HuH-7 (cell line): ENCODE measurements at places on chromosomes 12 and 14.

DNA sequence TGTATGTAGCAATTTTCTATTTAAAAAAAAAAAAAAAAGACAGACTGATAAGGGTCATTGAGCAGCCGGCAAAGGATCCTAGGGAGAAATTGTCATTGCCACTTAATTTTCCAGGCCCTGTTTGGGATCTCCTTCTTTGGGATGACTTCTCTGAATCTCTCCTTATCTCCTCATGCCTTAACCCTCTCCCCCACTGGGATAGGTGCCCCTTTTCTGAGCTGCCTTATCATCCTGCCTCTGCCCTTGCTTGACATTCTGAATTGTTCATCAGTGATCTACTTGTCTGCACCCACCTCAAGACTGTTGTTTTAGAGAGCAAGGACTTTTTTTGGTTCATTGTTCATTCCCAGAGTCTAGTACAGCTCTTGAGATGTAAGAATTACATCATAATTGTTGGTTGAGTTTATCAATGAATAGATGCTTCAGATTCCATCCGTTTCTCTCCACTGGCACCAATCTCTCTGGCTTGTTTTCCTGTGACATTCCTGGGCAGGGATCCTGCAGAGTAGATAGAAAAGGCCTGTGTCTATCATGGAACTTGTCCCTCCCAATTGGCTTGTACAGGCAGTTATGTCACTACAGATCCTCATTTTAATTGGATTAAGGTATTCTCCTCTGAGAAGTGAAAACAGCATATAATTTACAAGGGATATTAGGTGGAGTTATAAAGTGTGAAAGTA lies 42.6 kb downstream of the SOCS2 start:
- no peak for DNase-seq

- no peak for DNase-seq
These were observed 13.8 kb downstream of the TAOK3 start for GRCh38 chr12:118358612-118359540.

DNA sequence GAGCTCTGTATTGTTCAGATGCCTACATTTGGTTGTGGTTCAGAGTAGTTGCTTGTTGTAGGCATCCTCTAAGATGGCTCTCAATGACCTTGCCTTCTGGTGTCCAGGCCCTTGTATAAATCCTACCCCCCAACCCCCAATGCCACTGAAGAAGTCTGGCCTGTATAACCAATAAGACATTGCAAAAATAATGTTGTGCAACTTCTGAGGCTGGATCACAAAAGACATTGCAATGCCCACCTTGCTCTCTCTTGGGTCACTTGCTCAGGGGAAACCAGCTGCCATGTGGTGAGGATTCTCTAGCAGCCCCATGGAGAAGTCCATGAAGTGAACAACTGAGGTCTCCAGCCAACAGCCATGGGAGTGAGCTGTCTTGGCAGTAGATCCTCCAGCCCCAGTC lies 234.0 kb upstream of the TBX3 start:
- DNase-seq = no peak

- DNase-seq = no peak
These were observed 12.1 kb downstream of the CSRP2 start for GRCh38 chr12:76866726-76867125.

DNA sequence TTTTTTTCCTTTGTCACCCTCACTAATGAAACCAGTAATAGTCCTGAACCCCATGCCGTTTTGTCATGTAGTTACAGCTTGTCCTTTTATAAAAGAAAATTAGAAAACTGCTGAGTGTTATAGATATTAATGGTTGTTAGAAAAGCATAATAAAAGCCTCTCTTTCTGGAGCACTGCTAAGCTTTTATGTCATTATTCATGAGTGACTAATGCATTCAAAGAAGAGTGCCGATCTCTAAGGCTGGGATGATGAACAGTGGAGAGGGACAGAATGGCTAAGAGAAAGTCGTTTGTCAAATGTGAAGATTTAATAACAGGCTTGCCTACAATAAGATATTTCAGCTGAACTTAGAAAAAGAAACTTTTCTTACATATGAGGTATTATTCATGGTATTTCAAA lies 121.6 kb downstream of the MGAT4C start:
- DNase-seq = no peak

- DNase-seq = no peak
These were observed 15.0 kb downstream of the CEP170B start for GRCh38 chr14:104879983-104880565.

GRCh38 chr12:107845226-107845979 lies 70.9 kb downstream of the ASCL4 start:
- no peak for DNase-seq

GRCh38 chr12:69239922-69240630 lies 707 bp downstream of the CPSF6 start:
- peak; percentile 20 for DNase-seq

- no peak for DNase-seq
These were observed 28.5 kb downstream of the PAWR start for GRCh38 chr12:79662046-79662811.

- no peak for DNase-seq
These were observed 198.0 kb downstream of the CACNA1C start for GRCh38 chr12:2250797-2251196.

DNA sequence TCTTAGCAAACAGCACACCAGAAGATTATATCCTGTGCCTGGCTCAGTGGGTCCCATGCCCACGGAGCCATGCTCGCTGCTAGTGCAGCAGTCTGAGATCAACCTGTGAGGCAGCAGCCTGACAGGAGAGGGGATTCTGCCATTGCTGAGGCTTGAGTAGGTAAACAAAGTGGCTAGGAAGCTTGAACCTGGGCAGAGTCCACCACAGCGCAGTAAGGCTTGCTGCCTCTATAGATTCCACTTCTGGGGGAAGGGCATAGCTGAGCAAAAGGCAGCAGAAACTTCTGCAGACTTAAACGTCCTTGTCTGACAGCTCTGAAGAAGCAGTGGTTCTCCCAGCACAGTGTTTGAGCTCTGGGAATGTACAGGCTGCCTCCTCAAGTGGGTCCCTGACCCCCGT lies 210.3 kb downstream of the RMST start:
- DNase-seq = no peak

- DNase-seq = no peak
These were observed 645 bp downstream of the JDP2 start for GRCh38 chr14:75428230-75429104.

- DNase-seq = no peak
These were observed 64.8 kb downstream of the HECTD4 start for GRCh38 chr12:112317481-112317880.

DNA sequence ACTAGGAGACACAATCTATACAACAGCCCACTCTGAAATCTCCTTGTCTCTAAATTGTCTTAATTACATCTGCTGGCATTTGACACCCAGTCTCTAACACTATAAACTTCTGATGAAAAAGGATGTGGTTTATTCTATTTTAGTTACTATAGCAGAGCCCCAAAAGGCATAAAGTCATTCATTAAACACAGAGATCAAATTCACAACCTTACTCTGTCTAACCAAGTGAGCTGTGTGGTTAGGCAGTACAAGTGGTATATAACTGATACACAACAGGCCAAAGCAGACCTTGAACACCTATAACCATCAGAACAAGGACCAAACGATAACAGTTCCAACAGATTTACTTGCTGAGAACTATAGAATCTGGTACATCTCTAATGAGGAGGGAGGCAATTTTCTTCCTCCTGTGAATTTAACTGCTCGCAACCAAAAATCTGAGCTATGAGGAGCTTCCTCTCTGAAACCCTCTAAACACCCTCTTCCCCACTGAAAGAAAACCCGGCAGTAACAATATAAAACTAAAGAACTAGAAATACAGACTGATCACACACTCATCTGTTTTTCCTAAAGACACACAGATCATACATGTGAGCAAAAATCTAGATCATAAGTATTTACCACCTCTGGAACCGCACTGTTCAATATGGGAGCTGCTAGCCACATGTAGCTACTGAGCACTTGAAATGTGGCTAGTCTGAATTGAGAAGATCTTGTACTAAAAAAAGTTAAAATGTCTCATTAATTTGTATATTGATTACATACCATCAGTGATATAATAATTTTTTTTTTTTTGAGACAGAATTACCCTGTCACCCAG lies 17.7 kb downstream of the SPPL3 start:
- DNase-seq = no peak

DNA sequence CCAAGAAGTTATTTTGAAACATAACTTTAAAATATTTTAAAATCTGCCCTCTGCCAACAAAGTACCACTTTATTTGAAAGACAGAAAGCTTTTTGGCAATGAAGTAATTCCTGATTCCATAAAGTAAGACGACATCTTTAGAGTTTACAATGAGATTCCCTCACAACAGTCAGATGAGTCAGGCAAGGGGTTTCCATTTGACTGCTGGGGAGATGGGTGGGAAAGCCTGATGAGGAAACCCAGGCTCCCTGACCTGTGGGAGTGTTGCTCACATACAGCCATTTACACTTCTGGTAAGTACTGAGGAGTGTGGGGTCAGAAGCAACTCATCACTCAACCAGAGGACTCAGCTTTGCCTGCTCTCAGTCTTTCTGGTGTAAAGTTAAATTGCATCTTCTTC lies 10.2 kb downstream of the KITLG start:
- no peak for DNase-seq

DNA sequence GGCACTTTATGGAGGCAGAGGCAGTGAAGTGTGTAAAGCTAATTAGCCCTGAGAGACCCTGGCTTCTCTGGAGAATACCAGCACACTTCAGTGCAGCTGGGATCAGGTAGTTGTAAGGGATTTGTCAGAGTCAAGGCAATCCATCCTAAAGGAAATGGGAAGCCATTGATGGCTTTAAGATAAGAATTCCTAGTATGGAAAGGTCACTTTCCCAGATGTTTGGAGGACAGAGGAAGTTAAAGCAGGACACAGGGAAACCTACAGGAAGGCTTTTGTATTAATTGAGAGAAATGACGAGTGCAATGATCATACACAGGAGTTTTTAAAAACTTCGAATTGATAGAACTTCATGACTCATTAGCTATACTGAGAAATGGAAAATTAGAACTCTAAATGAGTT lies 254.4 kb downstream of the SLC16A7 start:
- no peak for DNase-seq

GRCh38 chr14:30630248-30630647 lies 8.1 kb downstream of the SCFD1 start:
- DNase-seq = no peak

- DNase-seq = no peak
These were observed 6.2 kb downstream of the APAF1 start for GRCh38 chr12:98651328-98651727.

DNA sequence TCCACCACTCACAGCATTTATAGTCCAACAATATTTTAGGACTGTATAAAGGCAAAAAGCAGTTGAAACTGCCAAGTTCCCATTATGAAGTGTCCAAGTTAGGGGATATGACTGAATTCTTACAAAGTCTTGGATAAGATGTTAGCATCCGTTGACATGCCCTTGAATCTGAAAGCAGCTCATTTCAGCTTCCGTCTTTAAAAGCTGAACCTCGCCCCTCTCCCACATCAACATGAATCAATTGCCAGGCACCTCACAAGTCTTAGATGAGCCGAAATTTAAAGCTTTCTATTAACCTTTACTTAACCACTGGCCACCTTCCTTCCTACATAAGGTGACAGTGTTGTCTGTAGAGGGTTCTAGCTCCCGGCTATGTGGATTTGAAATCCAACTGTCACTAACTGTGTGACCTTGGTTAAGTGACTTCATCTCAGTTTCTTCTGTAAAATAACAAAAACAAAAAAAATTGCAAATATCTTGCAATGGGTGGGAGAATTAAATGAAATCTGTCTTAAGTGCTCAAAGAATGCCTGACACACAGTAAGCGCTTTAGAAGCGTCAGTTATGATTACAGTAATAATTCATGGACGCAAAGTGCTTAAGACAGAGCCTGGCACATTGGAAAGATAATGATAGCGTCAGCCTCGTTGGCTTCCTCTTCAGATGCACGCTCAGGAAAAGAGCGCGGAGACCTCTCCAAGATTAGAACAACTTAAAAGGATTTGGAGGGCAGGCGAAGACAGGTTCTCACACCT lies 1.2 kb downstream of the PPP1CC start:
- DNase-seq = no peak

- DNase-seq = no peak
These were observed 8.0 kb upstream of the MYH7 start for GRCh38 chr14:23443411-23443812.

DNA sequence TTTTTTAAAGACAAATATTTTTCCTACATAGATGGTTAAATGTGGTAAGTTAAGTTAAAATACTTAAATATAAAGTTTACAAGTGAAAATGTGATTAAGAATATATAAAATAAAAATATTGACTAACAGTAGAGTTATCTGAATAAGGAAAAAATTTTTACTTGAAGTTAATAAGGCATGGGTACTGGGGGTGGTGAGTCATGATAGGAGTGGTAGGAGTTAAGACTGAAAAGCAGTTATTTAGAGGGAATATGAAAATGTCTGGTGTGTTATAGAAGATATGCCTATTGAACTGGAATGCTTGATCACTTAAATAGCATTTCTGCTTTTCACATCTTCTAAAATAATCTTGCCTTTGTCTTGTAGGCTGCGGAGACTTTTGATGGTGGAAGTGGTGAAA lies 68.7 kb downstream of the CCDC91 start:
- no peak for DNase-seq

GRCh38 chr12:132831771-132832170 lies 3.1 kb upstream of the GOLGA3 start:
- no peak for DNase-seq

DNA sequence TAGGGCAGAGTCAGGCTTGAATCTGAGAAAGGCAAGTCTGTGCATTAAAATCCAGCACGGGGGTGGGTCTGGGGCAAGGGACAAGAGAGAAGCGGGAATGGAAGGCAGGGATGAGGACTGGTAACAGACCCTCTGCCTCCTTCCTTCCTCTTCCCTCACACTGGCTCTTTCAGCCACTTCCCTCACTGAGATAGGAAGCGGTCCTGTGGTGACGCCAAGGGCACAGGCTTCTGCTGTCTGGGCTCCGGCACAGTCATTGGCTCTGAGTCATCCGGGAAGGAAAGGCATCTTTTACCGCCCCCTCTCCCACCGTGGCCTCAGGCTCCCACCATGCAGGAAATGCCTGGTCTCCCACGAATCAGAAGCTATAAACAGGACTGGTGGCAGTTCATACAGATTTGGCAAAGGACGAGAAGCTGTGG lies 70.2 kb downstream of the ETV6 start:
- DNase-seq = no peak

DNA sequence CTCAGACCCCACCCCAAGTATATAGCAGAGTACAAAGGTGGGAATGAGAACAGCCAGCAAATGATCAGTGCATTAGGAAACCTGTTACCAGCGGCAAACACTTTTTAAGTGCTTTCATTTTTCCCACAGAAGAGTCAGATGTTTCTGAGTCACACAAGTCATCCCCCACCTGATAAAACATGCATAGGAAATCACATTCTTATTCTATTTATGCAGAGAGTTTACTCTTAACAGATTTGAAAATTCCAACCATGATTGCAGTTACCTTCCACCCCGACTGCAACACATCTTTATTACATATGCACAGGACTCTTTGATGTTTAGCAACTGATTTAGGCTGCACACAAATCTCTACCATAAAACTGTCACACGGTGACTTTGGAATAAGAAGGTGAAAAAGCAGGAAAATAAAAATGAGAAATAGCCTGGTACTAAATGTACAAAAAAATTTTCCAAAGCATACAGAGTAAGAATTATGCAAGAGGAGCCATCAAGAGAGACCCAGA lies 236.4 kb downstream of the PAWR start:
- no peak for DNase-seq

GRCh38 chr12:111705672-111706071 lies 19.8 kb downstream of the ACAD10 start:
- no peak for DNase-seq
